ENCODE measurements at places on chromosomes 7 and 10. TPM values are rescaled to one million over a fixed set of nuclear protein-coding genes. Genes with fewer than 3 reads are reported as not detected.

- no peaks in the 10 kb centered on the region for H3K4me1 ChIP-seq
- H3K4me3 ChIP-seq, result no peak overlapping the region
- no peak for DNase-seq
- H3K27me3 ChIP-seq, result peaks cover 3% of the 10 kb centered on the region
- H3K27ac ChIP-seq, result no peak overlapping the region
Measured at GRCh38 chr10:75776738-75777504, 345.5 kb downstream of the LRMDA start.

SPACDR gene
- 1.7 TPM for total RNA-seq

HACD1 gene
- 5.4 TPM for total RNA-seq

- H3K36me3 ChIP-seq, result peaks cover 13% of the 10 kb centered on the region
- H3K4me1 ChIP-seq, result peaks cover 4% of the 10 kb centered on the region
- H3K27ac ChIP-seq, result no peak overlapping the region
- DNase-seq, result no peak
Measured at GRCh38 chr10:110695539-110695886, 51.4 kb downstream of the RBM20 start.

ERVW-1 gene
- total RNA-seq, result not detected

DNA sequence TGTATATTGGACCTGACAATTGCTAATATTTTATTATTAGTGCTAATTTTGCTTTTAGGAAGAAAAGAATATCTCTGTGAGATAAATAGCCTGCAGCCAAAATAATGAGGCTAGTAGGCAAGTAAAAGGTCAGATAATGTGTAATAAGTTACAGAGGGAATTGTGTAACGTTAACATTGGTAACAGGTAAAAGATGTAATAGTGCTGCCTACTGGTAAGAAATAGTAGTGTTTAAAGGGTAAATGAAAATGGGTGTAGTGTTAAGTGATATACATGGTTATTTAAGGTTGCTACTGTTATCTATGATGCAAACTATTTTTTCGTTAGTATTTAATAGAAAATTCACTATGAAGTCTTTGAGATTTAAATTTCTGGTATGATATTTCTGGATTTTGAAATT lies 9.2 kb upstream of the FOXP2 start:
- H3K27ac ChIP-seq, result no peak overlapping the region
- no peaks in the 10 kb centered on the region for H3K36me3 ChIP-seq
- H3K27me3 ChIP-seq, result no peaks in the 10 kb centered on the region
- H3K4me3 ChIP-seq, result no peak overlapping the region
- no peak for DNase-seq

- H3K4me1 ChIP-seq, result peaks cover 13% of the 10 kb centered on the region
- DNase-seq, result no peak
- H3K36me3 ChIP-seq, result peaks cover 7% of the 10 kb centered on the region
- no peak overlapping the region for H3K27ac ChIP-seq
Measured at GRCh38 chr7:157407512-157408257, 70.9 kb downstream of the DNAJB6 start.
